ENCODE measurements at places on chromosomes 2 and 18.

- DNase-seq = no peak
Observed at GRCh38 chr2:36734304-36734703, 37.8 kb downstream of the VIT start.

GRCh38 chr2:152846697-152847470 lies 128.5 kb downstream of the ARL6IP6 start:
- DNase-seq = no peak

DNA sequence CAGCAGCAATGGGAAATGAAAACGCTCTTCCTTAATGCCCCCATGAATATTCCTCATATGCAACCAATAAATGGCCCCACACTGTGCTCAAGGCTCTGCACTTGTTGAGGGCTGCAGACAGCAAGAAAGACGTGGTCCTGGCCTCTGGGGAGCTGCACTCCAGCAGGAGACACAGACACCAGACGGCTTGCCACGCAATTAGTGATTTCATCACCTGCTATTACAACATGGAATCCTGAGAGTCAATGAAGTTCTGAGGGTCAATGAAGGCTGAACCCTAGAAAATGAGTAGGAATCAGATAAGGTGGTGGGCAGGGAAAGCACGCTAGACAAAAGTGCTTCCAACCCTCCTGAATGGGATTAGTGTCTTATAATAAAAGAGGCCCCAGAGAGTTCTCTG lies 18.9 kb downstream of the CREG2 start:
- no peak for DNase-seq

DNA sequence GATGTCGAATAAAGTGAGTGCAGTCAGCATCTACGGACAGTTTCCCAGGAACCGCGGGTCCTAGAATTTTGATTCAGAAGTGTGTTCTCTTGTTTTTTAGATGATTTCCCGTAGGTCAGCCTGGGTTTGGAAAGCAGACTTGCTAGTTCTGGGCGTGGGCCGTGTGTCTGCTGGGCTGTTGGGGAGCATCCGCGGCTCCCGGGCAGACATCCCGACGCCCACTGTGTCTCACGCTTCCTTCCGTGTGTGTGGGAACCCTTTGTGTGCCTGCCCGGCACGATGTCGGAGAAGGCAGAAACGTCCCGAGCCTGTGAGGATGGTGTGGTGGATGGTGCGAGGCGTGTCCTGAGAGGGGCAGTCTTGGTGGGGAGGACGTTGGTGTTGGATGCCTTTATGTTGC lies 18.4 kb downstream of the CTDP1 start:
- no peak for DNase-seq

DNA sequence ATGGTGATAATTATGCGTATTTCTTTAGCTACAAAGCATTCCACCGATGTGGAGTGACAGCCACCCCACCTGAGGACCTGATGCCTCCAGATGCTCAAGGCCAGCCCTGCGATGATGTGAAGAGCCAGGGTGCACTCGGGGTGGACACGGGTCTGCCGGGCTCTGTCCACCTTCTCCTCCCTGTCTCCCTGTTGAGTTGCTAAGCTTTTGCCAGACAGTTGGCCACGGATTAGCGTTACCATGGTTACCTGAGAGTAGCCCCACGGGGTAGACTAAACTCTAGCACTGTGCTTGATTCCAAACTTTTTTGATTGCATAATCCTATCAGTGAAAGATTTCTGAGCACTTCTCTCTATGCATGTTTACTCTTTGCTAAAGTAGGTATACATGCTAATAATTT lies 86.2 kb downstream of the SMIM21 start:
- DNase-seq = no peak

DNA sequence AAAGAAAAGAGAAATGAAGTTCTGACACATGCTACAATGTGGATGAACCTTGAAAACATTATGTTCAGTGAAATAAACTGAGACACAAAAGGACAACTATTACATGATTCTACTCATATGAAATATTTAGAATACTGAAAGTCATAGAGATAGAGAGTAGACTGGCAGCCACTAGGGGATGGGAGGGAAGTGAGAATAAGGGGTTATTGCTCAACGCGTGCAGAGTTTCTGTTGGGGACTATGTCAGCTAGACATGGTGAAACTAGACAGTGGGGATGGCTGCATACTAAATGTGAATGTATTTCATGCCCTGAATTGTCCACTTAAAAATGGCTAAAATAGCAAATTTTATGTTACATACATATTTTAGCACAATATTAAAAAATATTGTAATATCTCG lies 108.7 kb upstream of the ATL2 start:
- no peak for DNase-seq

GRCh38 chr18:53033128-53033527 lies 693.1 kb downstream of the DCC start:
- no peak for DNase-seq

- DNase-seq = no peak
Observed at GRCh38 chr2:193608451-193608850, 1413.7 kb upstream of the TMEFF2 start.

DNA sequence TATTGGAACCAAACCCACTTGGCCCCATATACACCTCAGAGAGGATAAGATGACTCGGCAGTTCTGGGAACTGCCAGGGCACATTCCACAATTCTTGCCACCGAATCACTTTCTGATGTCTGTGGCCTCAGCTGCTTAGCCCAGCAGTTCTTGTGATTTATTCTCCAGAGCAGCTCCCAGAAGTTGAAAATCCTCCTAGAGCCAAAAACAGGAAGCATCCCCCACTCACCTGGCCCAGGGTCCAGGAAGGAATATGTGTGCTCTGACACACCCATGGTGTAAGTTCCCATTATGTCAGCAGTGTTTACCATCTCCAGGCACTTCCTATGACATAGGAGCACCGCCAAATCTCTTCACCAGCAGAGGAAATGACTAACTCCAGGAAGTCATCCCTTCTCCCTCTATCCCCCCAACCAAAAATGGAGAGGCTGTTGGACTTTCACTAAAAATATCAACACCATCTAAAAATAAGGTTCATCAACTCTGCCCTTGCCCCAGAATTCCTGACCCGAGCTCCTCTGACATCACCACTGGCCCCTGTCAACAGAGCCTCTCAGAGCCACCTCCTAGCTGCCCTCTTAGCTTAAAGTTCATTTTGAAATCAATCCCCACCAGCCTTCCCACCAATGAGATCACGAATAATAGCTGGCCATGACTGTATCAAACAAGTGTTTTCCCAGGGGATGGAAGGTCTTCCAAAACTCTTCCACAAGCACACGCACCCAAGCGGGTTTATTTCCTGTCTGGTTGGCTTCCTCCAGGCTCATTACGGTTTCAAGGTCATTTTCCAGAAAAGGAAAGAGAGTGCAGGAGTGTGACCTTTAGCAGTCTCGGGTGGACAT lies 223.1 kb upstream of the PARD3B start:
- DNase-seq = no peak

- no peak for DNase-seq
Observed at GRCh38 chr2:31228717-31229116, 5.2 kb upstream of the EHD3 start.

DNA sequence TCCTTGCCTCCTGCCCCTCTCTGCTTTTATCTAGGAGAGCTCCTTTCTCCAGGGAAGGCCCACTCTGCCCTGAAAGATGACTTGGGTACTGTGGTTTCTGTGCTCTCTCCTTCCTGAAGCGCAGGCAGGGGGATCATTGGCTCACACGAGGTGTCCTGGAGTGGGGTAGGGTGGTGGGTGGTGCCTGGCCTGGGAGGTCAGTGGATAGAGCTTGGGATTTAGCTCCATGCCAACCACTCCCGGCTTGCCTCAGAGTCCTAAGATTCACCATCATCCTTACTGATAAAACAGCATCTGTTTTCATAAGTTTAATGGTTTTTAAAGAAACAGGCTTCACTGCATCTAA lies 63.1 kb downstream of the CIB4 start:
- no peak for DNase-seq

DNA sequence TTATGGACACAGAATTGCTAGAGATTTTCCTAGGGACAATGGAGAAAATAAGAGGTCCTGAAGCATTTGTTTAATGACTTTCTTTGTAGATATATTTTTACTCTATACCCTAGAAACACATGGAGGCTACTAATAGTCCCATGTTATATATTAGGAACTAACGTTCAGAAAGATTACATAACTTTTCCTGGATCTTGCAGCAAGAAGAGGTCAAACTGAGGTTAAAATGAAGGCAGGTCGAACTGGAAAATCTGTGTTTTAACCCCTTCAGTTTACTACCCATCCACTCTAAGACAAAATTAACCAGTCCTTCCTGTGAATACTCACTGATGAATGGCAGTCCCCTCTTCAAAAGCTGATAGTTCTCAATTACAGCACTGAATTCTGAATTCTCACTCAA lies 1415.8 kb upstream of the CELF4 start:
- no peak for DNase-seq

DNA sequence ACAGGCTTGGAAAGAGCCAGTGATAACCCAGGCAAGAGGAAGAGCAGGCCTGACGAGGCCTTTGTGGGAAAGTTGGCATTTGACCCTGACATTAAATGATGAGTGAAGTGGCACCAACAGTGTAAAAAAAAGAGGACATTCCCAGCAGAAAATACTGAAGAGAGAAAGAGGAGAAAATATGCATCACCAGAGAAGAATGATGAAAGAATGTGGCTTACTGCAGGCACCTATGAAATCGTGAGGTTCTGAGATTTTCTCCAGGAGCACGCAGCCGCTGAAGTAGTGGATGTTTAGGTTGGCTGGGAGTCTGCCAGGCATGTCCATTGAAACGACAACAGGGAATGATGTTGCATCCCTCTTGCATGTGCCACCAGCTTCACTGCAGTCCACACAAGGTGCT lies 13.8 kb downstream of the EHD3 start:
- no peak for DNase-seq

DNA sequence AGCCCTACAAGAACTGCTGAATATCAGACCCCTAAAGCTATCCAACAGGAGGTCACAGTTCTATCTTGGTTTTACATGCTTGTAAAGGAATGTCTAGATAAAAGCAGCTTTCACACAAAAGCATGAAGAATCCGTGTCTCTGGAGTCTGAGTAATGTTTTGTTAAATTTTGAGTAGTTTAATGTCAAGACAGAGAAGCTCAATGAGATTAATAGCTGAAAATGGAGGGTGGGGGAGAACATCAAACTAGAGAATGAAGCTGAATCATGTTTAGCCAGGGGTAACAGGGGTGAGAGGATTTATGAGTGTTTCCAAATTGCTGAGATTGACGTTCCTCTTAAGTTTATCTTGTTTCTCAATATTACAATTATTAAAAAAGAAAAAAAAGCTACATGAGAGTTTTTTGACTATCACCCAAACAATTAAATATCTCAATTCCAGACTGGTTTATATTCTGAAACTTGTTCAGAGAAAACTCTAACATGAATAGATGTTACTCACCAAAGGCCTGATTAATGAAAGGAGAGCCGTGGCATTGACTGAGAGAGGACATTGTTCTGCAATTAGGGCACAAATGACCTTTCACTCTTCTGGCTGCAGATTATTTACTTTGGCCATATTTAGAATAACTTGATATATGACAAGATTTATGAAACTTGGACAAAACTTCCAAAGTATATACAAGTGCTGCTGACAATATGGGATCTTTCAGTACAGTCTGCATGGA lies 266.4 kb upstream of the ETAA1 start:
- no peak for DNase-seq

DNA sequence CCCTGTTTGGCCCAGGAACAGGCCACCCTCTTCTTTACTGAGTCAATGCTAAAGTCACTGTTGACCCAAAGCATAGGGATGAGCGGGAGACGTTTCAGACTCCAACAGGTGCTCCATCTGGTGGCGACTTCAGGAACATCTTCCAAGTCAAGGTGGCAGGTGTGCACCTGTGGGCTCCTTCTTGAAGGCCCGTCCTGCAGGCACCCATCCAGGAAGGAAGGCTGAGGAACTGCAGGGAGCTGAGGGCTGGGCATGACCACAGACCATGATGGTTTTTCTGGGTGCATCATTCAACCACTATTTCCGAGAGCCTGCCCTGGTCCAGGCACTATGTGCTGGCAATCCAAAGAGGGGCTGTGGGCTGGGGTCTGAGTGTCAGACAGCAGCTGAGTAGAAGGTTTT lies 142.8 kb downstream of the NDUFA10 start:
- DNase-seq = peak; percentile 15

DNA sequence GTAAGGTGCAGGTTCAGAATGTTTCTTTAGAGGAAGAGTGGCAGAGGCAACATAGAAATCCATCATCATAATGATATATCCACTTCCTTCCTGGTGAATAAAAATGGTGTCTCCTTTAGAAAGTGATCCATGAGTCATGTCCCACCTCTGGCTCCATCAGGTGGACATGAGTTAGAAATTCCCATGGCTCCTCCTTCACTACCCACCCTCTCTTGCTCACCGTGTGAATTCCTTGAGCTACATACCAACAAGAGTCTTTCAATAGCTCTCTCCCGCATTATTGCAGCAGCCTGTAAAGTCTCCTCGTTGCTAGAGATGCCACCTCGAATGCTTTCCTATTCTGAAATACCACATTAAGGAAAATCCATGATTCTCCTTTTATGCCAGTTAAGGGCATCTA lies 317.6 kb downstream of the LNPK start:
- DNase-seq = no peak

DNA sequence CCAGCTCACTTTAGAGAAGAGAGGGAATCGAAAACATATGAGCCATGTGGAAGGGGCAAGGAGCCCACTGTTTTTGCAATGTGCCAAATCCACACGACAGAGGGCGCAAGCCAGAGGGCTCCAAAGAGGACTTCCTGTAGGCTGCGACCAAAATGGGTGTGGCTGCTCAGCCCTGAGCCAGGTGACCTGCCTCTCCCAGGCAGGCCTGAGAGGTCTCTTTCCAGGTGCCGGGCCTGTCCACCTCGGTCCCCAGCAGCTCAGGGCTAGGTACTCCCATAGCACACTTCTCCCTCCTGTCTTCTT lies 153.8 kb downstream of the TTC32 start:
- DNase-seq = no peak

DNA sequence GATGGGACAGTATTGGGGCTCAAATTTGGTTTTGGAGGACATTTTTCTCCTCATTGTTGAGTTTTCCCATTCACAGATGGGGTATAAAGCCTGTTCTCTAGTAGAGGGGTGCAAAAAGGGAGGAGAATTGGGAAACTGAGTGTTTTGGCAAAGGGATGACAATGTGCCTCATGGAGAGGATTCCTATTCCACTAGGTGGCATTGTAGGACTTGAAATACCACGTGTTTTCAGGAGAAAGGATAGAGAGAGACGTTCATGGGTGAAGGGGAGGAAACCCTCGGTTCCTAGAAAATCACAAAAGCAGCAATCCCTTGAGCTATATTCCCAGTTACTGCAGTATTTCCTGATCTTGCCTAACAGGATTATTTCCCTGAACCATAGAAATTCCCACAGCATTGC lies 113.7 kb upstream of the SRD5A2 start:
- no peak for DNase-seq

- no peak for DNase-seq
Observed at GRCh38 chr2:98804265-98804650, 73.3 kb upstream of the MGAT4A start.

- no peak for DNase-seq
Observed at GRCh38 chr2:160334028-160334741, 134.1 kb upstream of the ITGB6 start.

All from activated naive CD8-positive, alpha-beta T cell treated with anti-CD3 and anti-CD28 coated beads, Interleukin-2, amount 50 U/mL, for 16 hours (primary cell).